ENCODE measurements at places on chromosomes 6 and 20. TPM values are rescaled to one million over a fixed set of nuclear protein-coding genes. Genes with fewer than 3 reads are reported as not detected.

Gene DSN1
- 9.5 TPM for total RNA-seq

Gene TAP2
- 14.8 TPM for total RNA-seq

Gene PRRT1
- 1.2 TPM for total RNA-seq

Gene BIRC7
- 0.53 TPM for total RNA-seq

Gene FIG4
- 8.9 TPM for total RNA-seq

Gene FBXO9
- 45.0 TPM for total RNA-seq

Gene SS18L1
- total RNA-seq: 25.8 TPM

Gene SLC35D3
- total RNA-seq: not detected

Gene CST5
- total RNA-seq: not detected

Gene OOEP
- not detected for total RNA-seq

Gene VSTM2L
- total RNA-seq: 15.9 TPM

Gene CCNC
- total RNA-seq: 62.9 TPM

Gene FARS2
- total RNA-seq: 13.9 TPM

Gene MOG
- not detected for total RNA-seq

Gene NOTCH4
- 8.9 TPM for total RNA-seq

Gene GJA10
- not detected for total RNA-seq

Gene TRIM10
- total RNA-seq: 0.13 TPM

Gene GTSF1L
- not detected for total RNA-seq

Gene SMOC2
- 12.9 TPM for total RNA-seq

Gene ZBP1
- total RNA-seq: not detected

Gene CRIP3
- total RNA-seq: not detected

Gene PEDS1
- total RNA-seq: 69.3 TPM

Gene DSP
- total RNA-seq: 2,497 TPM

Gene HRH3
- not detected for total RNA-seq

Gene TAP1
- total RNA-seq: 90.7 TPM

Gene ALDH5A1
- 14.0 TPM for total RNA-seq

Gene SNAI1
- 1.3 TPM for total RNA-seq

Gene MATN4
- total RNA-seq: 0.61 TPM

Gene PRR18
- not detected for total RNA-seq

Gene PLEKHG1
- total RNA-seq: 29.7 TPM
